ENCODE measurements at places on chromosomes 5 and 9.

DNA sequence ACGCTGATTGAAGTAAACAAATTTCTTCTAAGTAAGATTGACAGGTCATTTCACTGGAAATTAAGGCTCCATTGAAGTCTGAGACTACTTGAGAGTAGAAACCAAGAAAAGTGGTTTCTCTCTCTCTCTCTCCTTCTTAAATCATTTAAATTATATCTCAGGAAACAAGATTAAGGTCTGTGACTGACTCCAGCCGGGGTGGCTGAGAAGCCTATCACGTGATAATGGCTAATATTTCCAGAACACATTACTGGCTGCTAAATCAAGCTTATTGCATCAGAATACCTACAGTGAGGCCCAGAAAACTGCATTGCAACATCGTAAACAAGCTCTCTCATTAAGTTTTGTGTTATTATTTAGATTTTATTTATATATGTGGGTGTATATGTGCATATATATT, 88.4 kb downstream of the PTCD2 start:
- DNase-seq: no peak

DNA sequence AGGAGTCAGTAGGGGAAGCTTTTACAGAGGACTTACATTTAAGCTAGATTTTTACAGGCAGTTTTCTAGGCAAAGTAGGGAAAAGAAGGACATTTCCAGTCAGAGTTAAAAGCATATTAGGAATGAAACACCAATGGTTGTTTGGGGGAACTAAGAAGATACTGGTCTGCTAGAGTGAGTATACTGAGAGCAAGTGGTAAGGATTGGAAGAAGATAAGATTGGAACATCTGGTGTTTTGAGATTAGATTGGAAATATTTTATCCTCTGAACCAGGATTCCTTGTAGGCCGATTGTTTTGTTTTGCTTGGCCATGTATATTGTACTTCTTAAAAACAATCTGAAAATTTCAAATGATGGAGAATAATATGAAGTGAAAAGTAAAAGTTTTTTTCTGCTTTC, 7.7 kb downstream of the FBXO38 start:
- no peak for DNase-seq

- no peak for DNase-seq
These were observed 1.2 kb downstream of the KCNMB1 start for GRCh38 chr5:170387775-170388639.

- no peak for DNase-seq
These were observed 12.3 kb downstream of the DCAF10 start for GRCh38 chr9:37812773-37813379.

- DNase-seq: no peak
These were observed 107.0 kb downstream of the TRIO start for GRCh38 chr5:14250084-14250695.

- no peak for DNase-seq
These were observed 258.7 kb upstream of the CLINT1 start for GRCh38 chr5:158117467-158118160.

DNA sequence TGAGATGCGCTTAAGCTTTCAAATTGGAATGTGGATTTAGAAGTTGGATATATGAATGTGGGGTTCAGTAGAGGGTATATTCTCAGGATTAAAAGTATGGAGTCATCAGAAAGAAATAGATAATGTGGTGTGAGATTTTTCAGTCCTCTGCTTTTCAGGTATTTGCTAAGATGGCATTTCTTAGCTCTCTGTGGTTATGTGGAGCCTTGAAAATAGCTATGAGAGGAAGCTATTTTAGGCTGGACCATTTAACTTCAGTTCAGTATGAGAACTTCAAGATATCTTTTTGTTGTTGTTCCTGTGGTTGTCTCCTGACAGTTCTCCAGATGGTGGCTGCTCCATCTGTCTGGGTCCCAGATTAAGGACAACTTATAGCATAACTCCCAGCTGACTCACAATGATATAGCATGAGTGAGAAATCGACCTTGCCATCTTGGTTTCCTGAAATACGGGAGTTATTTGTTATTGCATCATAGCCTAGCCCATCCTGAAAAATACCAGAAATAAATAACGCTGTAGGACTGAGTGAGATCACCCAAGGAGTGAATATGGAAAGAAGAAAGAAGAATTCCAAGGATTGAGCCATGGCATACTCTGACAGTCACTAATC, 461.5 kb downstream of the ANXA1 start:
- no peak for DNase-seq

DNA sequence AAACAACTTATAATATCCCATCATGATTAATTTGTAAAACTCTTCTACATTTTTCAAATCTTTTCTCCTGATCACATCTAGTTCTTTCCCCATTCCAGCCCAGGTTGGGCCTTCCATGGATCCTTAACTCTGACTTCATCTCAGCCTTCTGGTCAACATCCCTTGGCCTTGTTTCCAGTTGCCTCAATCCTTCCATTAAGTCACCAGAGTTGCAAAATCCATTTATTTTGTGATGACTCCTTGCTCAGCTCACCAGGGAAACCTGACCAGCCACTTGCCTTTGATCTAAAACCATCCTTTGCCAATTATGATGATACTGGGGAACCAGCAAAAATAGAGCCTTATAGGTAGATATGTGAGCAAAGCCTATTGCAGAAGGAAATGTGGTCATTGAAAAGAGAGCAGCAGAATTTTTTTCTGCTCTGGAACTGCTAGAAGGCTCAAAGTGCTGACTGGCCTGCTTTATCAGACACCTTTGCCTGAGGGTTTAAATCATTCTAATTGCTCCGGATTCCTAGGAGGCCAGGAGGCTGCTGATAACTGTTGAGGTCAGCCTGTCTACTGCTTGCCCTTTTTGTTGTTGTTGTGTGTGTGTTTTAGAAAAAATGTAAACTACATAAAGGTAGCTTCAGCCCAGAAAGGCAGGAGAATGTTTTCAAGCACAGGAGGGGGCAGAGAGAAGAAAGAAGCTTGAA, 512.2 kb upstream of the GRIA1 start:
- DNase-seq: no peak

DNA sequence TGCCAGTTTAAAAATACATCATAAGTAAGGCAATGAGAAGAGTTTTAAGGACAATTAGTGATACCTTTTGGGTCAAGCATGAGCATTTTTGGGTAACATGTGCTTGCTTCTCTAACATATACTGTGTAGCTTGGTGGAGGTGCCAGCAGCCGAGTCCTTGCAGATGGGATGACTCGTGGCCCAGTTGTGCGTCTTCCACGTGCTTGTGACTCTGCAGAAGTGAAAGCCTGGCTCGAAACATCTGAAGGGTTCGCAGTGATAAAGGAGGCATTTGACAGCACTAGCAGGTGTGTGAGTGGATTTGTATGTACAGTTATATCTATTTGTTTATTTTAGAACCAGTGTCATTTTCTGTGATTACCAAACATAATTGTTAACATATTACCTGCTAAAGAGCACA, 18.2 kb downstream of the HMGCR start:
- no peak for DNase-seq

GRCh38 chr5:14261856-14262611, 118.9 kb downstream of the TRIO start:
- no peak for DNase-seq

DNA sequence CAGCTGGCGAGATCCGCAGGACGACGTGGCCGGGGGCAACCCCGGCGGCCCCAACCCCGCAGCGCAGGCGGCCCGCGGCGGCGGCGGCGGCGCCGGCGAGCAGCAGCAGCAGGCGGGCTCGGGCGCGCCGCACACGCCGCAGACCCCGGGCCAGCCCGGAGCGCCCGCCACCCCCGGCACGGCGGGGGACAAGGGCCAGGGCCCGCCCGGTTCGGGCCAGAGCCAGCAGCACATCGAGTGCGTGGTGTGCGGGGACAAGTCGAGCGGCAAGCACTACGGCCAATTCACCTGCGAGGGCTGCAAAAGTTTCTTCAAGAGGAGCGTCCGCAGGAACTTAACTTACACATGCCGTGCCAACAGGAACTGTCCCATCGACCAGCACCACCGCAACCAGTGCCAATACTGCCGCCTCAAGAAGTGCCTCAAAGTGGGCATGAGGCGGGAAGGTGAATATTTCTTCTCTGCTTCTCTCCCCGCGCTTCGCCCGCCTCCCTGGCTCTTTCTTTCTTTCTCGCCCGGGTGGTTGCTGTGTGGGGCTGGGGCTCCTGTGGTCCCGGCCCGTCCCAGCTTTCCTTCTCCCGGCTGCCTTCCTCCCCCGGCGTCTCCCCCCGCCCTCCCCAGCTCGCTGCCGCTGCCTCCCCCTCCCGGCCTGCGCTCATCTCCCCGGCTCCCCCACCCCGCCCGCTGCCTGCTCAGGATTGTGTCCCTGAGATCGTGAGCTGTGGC, 2.2 kb downstream of the NR2F1 start:
- DNase-seq: no peak

GRCh38 chr5:133938929-133939328, 29.5 kb downstream of the C5orf15 start:
- no peak for DNase-seq

GRCh38 chr9:33165263-33166151, 1.6 kb downstream of the B4GALT1 start:
- no peak for DNase-seq

GRCh38 chr5:17666726-17667235, 32.5 kb downstream of the TAF11L14 start:
- no peak for DNase-seq

- DNase-seq: no peak
These were observed 17.4 kb downstream of the ZBTB43 start for GRCh38 chr9:126822278-126822677.

DNA sequence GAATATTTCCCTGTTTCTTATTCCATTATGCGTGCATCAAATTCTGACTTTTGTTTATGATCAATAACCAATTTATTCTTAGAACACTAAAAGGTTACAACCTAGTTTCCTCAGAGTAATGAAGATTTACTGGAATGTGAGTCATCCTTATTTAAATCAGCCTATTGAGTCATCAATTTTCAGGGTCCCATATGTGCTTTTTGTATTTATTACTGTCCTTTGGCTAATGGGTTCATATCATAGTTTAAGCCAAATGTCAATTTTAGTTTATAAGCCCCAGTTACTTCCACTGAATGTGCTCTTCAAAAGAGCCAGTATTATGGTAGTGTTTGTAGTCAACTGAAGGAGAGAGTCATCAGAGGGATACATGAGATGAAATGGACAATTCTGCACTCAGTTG, 359.2 kb downstream of the PRR16 start:
- DNase-seq: no peak

DNA sequence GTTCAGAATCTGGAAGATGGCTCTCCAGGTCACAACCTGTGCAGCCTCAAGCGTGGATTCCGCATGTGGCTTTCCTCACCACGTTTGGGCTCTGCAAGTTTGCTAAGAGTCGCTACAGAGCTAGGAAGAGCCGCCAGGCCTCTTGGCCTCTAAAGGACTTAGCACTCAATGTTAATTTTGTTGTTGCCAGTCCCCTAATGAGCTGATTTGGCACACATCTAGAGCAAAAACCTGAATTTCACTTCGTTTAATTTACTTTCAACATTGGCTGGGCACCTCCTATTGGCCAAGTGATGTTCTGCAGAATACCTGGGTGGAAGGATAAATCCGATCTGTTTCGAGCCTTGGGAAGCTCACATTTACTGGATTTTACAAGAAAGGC, 65.8 kb upstream of the UNC5A start:
- DNase-seq: no peak

GRCh38 chr5:18888821-18889220, 1099.2 kb downstream of the CDH18 start:
- DNase-seq: no peak

- DNase-seq: no peak
These were observed 1.2 kb upstream of the INSL6 start for GRCh38 chr9:5186416-5187169.

- DNase-seq: no peak
These were observed 263.1 kb upstream of the RGMB start for GRCh38 chr5:98510143-98510985.

GRCh38 chr5:74638970-74639806, 1.3 kb downstream of the ENC1 start:
- DNase-seq: no peak

- DNase-seq: no peak
These were observed 11.1 kb downstream of the LURAP1L start for GRCh38 chr9:12785941-12786340.

DNA sequence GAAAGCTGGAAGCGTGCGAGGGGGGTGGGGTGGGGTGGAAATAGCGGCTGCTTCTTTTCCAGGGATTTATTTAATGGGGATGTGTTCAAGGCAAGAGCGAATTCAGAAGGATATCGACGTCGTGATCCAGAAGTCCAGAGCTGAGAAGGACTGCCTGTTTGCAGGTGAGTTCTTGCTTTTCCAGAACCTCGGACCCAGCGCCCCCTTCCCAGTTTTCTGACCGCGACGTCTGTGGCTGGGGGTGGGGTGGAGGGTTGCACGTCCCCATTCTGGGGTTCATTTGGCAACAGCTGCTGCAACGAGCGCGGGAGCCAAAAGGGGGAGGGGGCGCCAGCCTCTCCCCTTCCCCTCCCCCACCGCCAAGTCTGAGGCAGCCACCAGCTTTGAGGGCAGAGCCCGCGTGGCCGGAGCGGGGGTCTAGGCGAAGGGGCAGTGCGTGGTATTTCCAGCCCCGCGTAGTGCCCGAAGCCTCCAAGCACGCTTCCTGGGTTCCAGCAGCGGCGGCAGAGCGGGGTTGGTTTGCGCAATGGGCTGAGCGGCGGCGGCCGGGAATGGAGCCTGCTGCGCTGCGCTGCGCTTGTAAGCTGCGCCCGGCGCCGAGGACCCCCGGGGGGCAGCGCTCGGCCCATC, 701 bp downstream of the PARP8 start:
- DNase-seq: peak; percentile 42

DNA sequence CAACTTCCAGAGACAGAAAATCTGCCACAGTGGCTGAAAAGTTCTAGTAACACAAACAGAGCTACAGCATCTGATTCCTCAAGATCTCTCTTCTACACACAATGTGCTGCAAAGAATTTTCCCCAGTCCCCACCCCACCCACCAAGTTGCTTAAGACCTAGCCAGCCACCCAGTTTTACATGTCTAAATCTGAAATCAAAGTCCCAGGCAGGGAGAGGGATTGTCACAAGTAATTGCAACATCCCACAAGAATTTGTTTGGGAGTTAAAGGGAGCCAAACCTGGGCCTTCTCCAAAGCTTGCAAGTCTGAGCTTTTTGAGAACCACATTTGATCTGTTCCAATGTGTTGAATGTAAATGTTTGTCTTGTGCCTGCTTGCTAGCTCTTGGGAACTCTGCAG, 15.5 kb downstream of the IGIP start:
- no peak for DNase-seq

GRCh38 chr9:78860801-78861475, 564.0 kb downstream of the PSAT1 start:
- no peak for DNase-seq

DNA sequence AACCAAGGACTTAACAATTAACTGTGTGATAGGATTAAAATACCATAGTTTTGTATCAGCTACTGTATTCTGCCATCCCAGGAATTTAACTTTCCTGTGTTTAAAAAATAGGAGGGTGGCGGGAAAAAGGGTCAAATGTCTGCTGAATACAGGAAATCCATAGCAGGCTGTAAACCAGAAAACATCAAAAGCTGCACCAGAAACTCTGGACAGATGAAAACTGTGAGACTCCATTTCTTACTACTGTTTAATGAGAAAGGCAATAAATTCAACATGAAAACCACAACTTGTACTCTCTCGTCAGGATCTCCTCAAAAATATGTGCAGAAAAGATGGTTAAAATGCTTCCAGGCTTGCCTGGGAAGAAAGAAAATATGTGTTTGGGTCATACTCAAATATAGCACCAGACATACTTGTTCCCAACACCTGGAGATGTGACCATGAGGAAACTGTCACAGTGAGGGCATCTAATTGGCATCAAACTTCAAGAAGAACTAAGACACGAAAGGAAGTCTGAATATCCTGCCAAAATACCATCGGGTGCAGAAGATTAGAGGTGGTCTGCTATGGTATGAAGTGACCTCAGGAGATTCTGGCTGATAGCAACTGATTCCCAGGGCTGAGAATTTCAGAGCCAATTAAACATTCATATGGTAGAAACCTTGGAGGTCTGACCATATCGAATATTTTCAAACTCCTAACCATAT, 164.7 kb upstream of the TARS1 start:
- no peak for DNase-seq
